ENCODE measurements at places on chromosomes 11 and 22.

DNA sequence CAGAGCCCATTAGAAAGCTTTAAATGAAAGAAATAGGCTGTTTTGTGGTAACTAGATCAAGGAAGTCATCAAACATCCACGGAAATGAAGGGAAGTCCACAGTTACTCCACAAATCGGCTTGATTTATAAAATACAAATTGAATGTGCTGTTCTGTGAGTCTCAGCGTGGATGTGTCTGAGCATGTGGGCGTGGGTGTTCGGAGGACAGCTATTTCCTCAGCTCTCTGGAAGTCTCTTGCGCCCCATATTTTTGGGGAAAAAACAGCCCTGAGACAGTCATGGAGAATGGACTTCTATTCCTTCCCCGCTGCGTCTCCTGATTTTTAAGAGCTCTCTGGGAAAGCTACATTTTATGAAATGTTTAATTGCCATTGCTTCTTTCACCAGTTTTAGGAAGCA lies 144.4 kb downstream of the EFCAB6 start:
- H3K4me1 ChIP-seq: no peaks in the 10 kb centered on the region
- no peaks in the 10 kb centered on the region for H3K27me3 ChIP-seq
- no peak overlapping the region for H3K27ac ChIP-seq
- DNase-seq: no peak
- H3K4me3 ChIP-seq: no peak overlapping the region

DNA sequence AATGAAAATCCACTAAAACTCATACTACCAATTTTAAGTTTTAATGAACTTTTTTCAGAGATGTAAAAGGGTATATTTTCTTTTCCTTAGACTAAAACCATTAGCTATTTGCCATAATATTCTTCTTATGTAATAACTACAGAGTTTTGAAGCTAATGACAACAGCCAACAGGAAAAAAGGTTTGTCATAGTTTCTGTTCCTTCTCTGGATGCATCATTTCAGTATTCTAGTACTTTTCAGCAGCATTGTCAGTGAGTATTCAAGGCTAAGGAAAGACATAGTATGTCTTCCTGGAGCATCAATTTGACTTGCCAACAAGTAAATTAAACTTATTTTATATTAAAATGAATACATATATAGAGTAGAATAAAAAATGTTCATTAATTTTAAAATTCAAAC lies 166.0 kb downstream of the METTL15 start:
- H3K36me3 ChIP-seq: no peaks in the 10 kb centered on the region
- no peak for DNase-seq
- no peaks in the 10 kb centered on the region for H3K27me3 ChIP-seq
- H3K4me3 ChIP-seq: no peak overlapping the region
- H3K4me1 ChIP-seq: no peaks in the 10 kb centered on the region

- peaks cover 52% of the 10 kb centered on the region for H3K4me1 ChIP-seq
- H3K27me3 ChIP-seq: no peaks in the 10 kb centered on the region
- H3K36me3 ChIP-seq: no peaks in the 10 kb centered on the region
- H3K4me3 ChIP-seq: peak overlapping the region; percentile 20
- peak overlapping the region; percentile 82 for H3K27ac ChIP-seq
- no peak for DNase-seq
Measured at GRCh38 chr11:12838463-12839123, 164.4 kb downstream of the TEAD1 start.

GRCh38 chr11:19642185-19643158 lies 70.2 kb upstream of the NAV2 start:
- H3K36me3 ChIP-seq: no peaks in the 10 kb centered on the region
- no peaks in the 10 kb centered on the region for H3K27me3 ChIP-seq
- no peaks in the 10 kb centered on the region for H3K4me1 ChIP-seq
- no peak for DNase-seq
- no peak overlapping the region for H3K27ac ChIP-seq

GRCh38 chr11:10606536-10607208 lies 38.2 kb upstream of the LYVE1 start:
- no peak overlapping the region for H3K27ac ChIP-seq
- H3K4me3 ChIP-seq: no peak overlapping the region
- no peaks in the 10 kb centered on the region for H3K27me3 ChIP-seq
- H3K36me3 ChIP-seq: no peaks in the 10 kb centered on the region
- no peak for DNase-seq

- no peaks in the 10 kb centered on the region for H3K4me1 ChIP-seq
- H3K36me3 ChIP-seq: no peaks in the 10 kb centered on the region
- peak overlapping the region; percentile 16 for H3K27ac ChIP-seq
Measured at GRCh38 chr22:30435674-30436126, 10.1 kb downstream of the MTFP1 start.

DNA sequence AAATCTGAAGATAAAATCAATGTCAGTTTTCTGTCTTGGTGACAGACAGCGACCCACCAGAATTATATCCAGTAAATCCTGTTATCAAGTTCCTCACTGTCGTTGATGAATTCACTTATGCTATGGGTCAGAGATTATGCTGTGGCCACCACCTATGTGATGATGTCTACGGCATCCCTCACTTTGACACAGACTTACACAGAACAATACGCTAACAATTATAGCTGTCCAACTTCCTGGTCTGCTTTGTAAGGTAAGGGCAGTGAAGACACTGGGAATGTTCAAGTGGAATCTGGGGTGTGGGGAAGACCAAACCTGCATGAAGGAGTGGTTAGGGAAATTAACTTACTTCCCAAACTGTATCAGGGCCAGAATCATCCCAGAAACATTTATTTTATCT lies 19.3 kb upstream of the PAX6 start:
- DNase-seq: no peak
- no peaks in the 10 kb centered on the region for H3K4me1 ChIP-seq
- H3K4me3 ChIP-seq: no peak overlapping the region
- no peaks in the 10 kb centered on the region for H3K36me3 ChIP-seq
- peaks cover 92% of the 10 kb centered on the region for H3K27me3 ChIP-seq
- H3K27ac ChIP-seq: no peak overlapping the region

DNA sequence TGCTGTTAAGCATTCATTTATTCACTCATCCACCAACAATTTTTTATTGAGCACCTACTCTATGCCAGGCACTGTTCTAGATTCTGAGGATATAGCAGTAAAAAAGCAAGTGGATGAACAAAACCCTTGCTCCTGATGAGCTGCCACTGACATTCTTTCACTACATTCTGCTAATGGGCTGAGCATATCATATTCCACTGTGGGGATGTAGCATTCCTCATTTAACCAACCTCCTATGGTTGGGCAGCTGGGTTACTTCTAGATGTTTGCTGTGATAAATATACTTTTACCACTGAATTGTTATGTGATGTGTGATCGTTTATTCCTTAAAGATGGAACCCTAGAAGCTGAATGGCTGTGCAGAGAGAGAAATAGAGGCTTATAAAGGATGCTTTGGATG lies 176.9 kb downstream of the MN1 start:
- H3K4me3 ChIP-seq: no peak overlapping the region
- no peaks in the 10 kb centered on the region for H3K27me3 ChIP-seq
- no peaks in the 10 kb centered on the region for H3K36me3 ChIP-seq
- no peak overlapping the region for H3K27ac ChIP-seq

DNA sequence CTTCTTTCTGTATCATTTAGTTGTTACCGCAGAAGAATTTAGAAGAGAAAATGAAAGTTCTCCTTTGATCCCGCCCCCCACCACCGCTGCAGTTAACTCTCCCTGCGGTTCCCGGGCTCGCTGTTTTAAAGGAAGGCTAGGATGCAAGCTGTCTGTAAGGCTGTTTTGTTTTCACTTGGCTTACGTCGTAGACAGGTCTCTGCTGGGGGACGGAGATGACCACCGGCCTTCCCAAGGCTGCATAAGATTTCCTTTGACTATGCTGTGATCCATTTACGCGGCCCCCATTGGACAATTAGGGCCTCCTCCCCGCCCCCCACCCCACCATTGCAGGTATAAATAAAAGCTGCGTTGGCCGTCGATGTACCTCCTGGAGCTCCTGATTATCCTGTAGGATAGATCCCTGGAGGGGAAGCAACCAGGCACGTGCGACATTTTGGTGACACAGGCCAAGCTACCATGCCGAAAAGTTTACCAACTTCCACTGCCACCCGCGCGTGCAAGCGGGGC lies 1.4 kb upstream of the CPT1A start:
- DNase-seq: no peak
- no peak overlapping the region for H3K4me3 ChIP-seq
- no peaks in the 10 kb centered on the region for H3K27me3 ChIP-seq
- H3K4me1 ChIP-seq: peaks cover 12% of the 10 kb centered on the region
- no peak overlapping the region for H3K27ac ChIP-seq

- no peaks in the 10 kb centered on the region for H3K27me3 ChIP-seq
- H3K27ac ChIP-seq: no peak overlapping the region
- H3K36me3 ChIP-seq: peaks cover 91% of the 10 kb centered on the region
- no peak overlapping the region for H3K4me3 ChIP-seq
- DNase-seq: no peak
Measured at GRCh38 chr11:43404836-43405479, 46.2 kb downstream of the TTC17 start.

DNA sequence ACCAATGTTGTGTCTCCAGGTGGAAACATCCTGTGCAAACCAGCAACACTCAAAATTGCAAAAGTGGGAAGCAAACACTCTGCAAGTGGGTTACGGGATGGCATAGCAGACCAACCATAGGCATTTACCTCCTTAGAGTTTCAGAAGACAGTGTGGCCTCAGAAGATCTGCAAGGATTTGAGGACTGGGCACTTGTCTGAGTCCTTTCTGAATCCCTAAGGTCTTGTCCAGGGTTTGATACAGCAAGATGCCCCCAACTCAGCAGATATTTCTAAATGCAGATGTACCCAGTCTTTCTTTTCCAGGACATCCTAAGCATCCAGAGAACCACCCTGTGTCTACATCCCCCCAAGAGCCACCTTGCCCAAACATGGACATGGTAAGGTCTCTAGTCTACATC lies 51.7 kb upstream of the SHANK2 start:
- H3K27me3 ChIP-seq: no peaks in the 10 kb centered on the region
- H3K27ac ChIP-seq: no peak overlapping the region
- peaks cover 9% of the 10 kb centered on the region for H3K4me1 ChIP-seq
- H3K4me3 ChIP-seq: no peak overlapping the region

GRCh38 chr11:76597533-76598425 lies 72.8 kb downstream of the LRRC32 start:
- DNase-seq: no peak
- H3K27ac ChIP-seq: no peak overlapping the region
- no peaks in the 10 kb centered on the region for H3K27me3 ChIP-seq
- H3K36me3 ChIP-seq: no peaks in the 10 kb centered on the region

GRCh38 chr11:95732930-95733602 lies 56.5 kb downstream of the FAM76B start:
- no peaks in the 10 kb centered on the region for H3K36me3 ChIP-seq
- no peak overlapping the region for H3K27ac ChIP-seq
- no peaks in the 10 kb centered on the region for H3K27me3 ChIP-seq
- no peak for DNase-seq

- H3K4me1 ChIP-seq: no peaks in the 10 kb centered on the region
- H3K27me3 ChIP-seq: no peaks in the 10 kb centered on the region
- no peak overlapping the region for H3K27ac ChIP-seq
- H3K4me3 ChIP-seq: no peak overlapping the region
- DNase-seq: no peak
- H3K36me3 ChIP-seq: no peaks in the 10 kb centered on the region
Measured at GRCh38 chr11:125429174-125429707, 66.8 kb downstream of the FEZ1 start.

DNA sequence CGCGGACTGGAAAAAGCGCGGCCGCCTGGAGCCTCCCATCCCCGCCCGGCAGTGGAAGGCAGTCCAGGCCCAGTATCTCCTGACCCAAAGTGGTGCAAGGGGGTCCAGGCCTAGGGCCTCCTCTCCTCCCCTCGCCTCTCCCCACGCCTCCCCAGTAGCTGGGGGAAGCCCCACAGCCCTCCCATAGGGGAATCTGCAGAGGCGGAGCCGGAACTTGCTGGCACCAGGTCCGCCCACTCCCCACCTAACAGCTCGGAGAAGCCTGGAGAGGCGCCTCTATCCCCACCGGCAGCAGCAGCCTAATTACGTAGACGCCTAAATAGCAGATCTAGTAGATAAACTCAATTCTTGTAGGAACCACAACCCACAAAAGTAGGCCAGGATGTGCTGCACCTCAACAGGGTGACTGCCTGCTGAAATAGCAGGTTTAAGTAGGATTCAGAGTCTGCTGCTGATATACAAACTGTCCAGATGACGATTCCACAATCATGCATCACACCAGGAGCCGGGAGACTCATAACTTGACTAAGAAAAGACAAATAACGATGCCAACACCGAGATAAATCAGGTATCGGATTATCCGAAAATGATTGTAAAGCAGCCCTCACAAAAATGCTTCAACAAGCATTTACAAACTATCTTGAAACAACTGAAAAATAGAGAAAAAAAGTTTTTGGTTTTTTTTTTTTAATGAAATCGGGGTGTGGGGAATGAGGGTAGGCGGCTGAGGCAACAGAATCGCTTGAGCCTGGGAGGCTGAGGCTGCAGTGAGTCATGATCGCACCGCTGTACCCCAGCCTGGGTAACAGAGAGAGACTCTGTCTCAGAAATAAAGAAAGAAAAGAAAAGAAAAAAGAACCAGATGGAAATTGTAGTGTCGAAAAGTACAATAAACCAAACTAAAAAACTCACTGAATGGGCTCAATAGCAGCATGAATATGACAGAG lies 11.4 kb upstream of the BRD1 start:
- H3K27me3 ChIP-seq: no peaks in the 10 kb centered on the region
- H3K27ac ChIP-seq: no peak overlapping the region
- DNase-seq: no peak
- no peak overlapping the region for H3K4me3 ChIP-seq
- no peaks in the 10 kb centered on the region for H3K36me3 ChIP-seq

GRCh38 chr22:43399338-43399979 lies 12.4 kb upstream of the MPPED1 start:
- DNase-seq: no peak
- no peak overlapping the region for H3K4me3 ChIP-seq
- no peak overlapping the region for H3K27ac ChIP-seq
- no peaks in the 10 kb centered on the region for H3K36me3 ChIP-seq
- peaks cover 14% of the 10 kb centered on the region for H3K27me3 ChIP-seq
- peaks cover 10% of the 10 kb centered on the region for H3K4me1 ChIP-seq

GRCh38 chr11:58784995-58785394 lies 53.3 kb upstream of the GLYAT start:
- no peak overlapping the region for H3K27ac ChIP-seq
- H3K4me1 ChIP-seq: no peaks in the 10 kb centered on the region
- no peak for DNase-seq
- no peaks in the 10 kb centered on the region for H3K36me3 ChIP-seq
- no peaks in the 10 kb centered on the region for H3K27me3 ChIP-seq

DNA sequence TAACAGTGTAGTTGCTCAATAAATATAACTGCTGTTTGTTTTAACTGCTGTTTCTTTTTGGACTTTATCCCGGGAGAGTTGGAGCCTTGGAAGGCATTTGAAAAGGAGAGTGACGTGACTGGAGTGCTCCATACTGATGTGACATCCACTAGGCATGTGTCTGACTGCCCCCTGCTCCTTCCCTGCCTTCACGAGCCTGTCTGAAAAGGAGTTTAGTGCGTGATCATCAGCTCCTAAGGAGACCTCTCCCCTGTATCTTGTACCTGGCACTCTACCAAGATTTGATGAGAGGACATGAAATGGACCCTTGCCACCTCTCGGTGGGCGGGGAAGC lies 22.9 kb downstream of the ZBTB16 start:
- no peaks in the 10 kb centered on the region for H3K27me3 ChIP-seq
- H3K4me3 ChIP-seq: no peak overlapping the region
- no peak for DNase-seq
- no peak overlapping the region for H3K27ac ChIP-seq
- H3K36me3 ChIP-seq: peaks cover 5% of the 10 kb centered on the region
- H3K4me1 ChIP-seq: peaks cover 28% of the 10 kb centered on the region

- H3K36me3 ChIP-seq: no peaks in the 10 kb centered on the region
- H3K4me1 ChIP-seq: no peaks in the 10 kb centered on the region
- no peak overlapping the region for H3K27ac ChIP-seq
- H3K27me3 ChIP-seq: no peaks in the 10 kb centered on the region
- DNase-seq: peak; percentile 51
Measured at GRCh38 chr11:3616721-3617460, 24.9 kb downstream of the ART5 start.

- peaks cover 56% of the 10 kb centered on the region for H3K27me3 ChIP-seq
- H3K36me3 ChIP-seq: no peaks in the 10 kb centered on the region
- no peak overlapping the region for H3K4me3 ChIP-seq
- no peaks in the 10 kb centered on the region for H3K4me1 ChIP-seq
Measured at GRCh38 chr11:116579857-116580727, 192.7 kb downstream of the BUD13 start.
